ENCODE measurements at places on chromosomes 7 and 10.

GRCh38 chr7:7672545-7673239 lies 32.1 kb downstream of the UMAD1 start:
- DNase-seq, result no peak

- no peak for DNase-seq
These were observed 253.8 kb downstream of the SORCS1 start for GRCh38 chr10:106910666-106911065.

DNA sequence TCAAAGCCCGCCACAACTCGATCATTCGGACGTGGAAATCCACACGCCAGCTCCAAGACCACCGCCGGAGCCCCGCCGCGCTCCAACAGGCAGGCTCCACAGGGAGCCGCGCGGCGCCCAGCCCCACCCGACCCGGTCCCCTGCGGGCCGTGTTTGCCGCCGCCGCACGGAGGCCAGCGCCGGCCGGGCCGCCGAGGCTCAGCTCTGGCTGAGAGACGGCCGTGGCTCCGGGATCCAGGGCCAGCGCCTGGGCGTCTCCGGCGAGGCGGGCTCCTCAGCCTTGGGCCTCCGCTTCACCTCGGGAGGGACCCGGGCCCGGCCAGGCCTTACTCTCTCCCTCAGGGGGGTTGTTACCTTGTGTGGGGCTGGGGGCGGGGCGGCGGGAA lies 333 bp downstream of the SMNDC1 start:
- DNase-seq, result no peak

DNA sequence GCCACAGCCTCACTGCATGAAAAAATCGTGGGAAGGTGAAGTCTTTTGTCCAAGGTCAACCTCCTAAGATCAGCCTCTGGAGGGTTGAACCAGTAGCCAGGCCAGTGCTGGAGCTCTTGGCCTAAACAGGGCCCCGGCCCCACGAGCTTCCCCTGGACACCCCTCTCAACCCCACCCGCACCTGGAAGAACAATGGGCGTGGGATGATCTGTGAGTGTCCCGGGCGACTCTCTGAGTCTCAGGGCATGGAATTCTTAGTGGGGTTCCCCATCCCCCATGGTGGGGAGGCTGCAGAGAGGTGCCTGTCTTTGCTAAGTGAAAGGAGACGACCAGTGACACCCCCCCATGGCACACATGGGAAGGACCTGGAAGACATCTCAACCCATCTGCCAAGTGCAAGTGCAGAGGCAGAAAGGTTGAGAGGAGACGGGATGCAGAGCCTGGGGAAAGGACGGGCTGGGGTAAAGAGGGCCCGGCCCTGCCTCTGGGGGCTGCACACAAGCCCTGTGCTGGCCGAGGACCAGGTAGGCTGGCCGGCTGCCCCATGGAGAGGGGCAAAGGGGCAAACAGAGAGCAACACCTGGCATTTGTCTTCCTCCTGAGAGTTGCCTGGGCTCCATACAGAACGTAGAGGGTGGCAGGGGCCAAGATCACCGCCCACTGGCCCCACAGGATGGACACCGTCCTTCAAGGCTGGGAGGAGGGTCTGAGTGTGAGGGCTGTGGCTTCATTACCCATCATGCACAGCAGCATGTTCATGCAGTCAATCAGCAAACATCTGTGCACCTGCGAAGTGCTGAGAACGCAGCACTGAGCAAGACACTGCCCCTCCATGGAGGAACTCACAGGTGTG lies 163.0 kb upstream of the PPP2R2D start:
- DNase-seq, result no peak

GRCh38 chr7:118590107-118590506 lies 365.6 kb downstream of the ANKRD7 start:
- no peak for DNase-seq

DNA sequence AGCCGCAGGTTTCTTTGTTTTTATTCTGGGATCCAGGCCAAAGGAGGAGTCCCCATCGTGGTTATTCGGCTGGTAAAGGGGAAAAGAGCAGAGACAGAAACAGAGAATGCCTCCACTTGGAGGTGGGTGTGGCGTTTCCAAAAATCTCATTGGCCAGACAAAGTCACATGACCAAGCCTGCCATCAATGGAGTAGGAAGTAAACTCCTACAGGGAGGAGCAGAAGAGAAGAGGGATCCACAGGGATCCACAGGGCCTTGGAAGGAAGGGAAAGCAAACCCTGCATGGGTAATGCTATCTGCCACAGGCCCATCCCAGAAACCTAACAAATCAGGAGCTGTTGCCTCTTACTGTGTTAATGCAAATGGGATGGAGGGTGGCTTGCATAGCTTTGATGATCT lies 425.7 kb upstream of the GALNT17 start:
- no peak for DNase-seq

DNA sequence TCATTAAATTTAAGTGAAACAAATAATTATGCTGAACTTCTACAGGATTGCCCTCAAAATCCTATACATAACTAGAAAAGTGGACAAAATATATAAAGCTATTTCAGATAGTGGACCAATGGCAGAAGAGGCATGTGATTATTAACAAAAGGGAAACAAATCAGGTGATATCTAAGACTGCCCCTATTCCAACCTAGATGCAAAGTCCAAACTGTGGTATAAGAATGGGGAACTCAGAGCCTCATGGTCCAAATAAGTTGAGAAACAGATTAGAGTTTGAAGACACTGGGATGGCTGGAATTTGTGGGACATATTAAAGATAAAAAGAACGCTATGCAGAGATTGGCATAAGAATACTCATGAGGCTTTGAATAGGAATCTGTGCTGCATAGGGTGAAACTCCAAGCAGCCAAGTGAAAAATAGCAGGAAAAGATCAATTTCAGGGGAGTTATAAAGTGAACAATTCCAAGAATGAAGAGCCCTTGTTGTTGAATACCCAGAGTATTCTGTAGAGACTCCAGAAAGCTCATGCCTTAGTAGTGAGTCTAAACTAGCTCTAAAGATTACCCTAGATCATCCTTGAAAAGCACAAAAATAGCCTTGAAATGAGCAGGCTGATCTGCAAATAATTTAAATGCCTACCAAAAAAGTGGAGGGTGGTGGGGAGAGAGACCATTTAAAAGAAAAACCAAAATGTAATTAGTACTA lies 152.4 kb downstream of the IMMP2L start:
- DNase-seq, result peak; percentile 4

DNA sequence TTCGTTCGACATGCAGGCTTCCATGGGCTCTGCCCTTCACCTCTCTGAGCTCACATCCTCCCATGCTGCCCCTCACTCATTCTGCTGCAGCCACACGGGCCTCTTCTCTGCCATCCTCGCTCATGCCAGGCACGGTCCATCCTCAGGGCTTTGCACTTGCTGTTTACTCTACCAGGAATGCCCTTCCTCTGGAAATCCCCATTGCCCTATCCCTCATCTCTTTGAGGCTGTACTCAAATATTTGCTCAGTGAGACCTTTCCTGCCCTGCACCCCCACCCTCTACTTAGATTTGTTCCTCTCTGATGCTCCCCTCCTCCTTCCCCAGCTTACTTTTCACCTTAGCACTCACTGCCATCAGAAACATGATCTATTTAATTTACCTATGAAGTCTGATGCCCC lies 107.0 kb upstream of the ZNF716 start:
- no peak for DNase-seq

- DNase-seq, result no peak
These were observed 39.7 kb downstream of the OAT start for GRCh38 chr10:124378881-124379471.

- DNase-seq, result no peak
These were observed 992.1 kb downstream of the NRG3 start for GRCh38 chr10:82867056-82867455.

DNA sequence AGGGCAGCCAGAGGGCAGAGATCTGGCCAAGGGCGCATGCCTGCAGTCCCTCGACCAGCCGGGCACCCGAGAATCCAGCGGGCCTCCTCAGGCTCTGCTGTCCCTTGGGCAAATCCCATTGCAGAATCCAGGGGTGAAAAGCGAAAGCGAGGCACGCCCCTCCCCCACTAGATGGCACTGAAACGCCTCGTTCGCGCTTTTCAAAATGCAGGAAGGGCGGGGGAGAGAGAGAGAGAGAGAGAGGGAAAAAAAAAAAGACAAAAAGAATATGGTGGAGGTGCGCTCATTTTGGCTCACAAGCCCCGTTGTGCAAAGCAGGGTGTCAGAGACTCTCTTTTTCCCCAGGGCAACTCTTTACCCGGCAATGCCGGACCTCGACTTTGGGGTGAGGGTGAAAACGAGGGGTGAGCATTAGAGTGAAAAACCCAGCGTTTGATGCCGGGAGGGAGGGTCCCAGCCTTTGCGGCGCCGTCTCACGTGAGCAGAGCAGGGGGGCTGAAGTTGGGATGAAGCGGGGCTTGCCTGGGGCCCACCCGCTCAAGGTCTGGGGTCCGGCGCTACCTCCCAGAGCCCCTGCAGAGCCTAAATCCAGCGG lies 2.5 kb upstream of the TMEM178B start:
- no peak for DNase-seq

- no peak for DNase-seq
These were observed 20.4 kb upstream of the HIPK2 start for GRCh38 chr7:139798221-139798620.

DNA sequence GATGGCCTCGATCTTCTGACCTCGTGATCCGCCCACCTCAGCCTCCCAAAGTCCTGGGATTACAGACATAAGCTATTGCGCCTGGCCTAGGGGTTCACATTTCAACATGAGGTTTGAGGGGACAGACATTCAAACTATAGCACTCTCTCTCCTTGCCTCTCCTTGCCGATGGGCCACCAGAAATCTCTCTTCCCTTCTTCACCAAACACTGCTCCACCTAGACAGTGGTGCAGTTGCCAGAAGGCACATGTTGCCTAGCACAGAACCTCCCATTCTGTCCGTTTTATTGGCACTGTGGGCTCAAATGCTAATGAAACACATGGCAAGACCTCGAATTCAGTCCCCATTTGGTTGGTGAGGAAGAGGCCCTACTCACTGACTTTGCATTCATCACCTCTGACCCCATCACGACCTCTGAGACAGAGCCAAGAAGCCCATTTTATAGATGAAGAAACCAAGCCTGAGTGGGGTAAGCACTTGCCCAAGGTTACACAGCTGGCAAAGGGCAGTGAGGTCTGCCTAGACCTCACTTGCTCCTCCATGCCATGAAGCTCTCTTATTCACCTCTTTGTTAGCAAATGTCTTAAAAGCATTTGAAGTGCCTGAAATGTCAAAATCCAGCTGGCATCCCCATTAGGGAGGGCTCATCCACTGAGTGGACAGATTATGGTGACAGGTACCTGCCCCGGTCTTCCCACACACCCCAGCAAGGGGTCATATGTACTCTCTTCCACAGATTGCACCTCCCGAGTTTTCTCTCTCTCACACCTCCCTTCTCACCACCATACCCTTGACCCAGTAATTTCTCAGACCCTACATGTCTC lies 34.0 kb downstream of the GPRIN2 start:
- DNase-seq, result no peak

DNA sequence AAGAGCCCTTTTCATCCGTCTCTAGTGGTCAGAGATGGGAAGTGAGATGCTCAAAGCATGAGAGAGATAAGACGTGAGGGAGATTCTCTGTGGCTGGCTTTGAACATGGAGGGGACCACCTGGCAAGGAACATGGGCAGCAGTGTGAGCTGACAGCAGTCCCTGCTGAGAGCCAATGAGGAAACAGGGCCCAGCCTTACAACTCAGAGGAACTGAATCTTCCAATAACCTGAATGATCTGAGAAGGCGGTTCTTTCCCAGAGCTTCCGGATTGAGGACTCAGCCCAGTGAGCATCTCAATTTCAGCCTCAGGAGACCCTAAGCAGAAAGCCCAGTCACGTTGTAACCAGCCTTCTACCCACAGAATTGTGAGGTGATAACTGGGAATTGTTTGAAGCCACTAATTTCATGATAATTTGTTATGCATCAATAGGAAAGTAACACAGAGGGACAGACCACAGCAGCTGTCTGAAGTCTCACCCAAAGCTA lies 33.9 kb upstream of the IKZF1 start:
- DNase-seq, result no peak

DNA sequence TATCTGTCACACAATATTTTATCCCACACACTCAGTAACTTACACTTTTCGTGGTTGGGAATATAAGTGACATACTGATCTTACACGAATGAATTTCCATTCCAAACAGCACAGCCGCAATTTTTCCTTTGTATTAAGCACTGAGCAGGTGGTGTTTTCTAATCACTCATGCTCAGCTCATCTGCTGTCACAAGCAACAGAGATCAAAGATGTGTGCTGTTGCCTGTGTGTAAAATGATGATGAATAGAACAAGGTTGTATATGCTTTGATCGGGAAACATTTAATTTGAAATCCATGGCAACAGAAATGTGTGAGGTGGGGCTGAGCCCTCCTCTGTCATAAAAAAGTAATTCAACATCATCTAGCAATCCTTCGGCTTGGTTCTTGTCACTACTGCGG lies 927.7 kb upstream of the MBL2 start:
- DNase-seq, result no peak

DNA sequence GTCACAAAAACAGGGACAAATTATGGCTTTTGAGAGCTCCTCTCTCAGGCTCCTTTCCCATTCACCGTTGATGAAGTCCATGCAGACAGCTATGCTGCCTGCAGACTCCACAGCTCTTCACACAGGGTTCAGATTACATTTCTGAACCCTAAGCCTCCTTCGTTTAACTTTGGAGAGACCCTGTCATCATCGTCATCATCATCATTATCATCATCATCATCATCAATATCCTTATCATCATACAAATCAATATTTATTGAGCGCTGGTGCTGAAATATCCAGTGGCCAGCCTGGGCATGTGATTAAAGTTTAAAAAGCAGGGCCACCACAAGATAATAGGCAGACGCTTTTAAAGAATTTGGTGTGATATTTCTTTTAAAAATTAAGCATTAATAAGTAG lies 66.6 kb downstream of the FRMPD2 start:
- DNase-seq, result no peak

- peak; percentile 59 for DNase-seq
These were observed 129.8 kb downstream of the CUBN start for GRCh38 chr10:16999665-17000451.

DNA sequence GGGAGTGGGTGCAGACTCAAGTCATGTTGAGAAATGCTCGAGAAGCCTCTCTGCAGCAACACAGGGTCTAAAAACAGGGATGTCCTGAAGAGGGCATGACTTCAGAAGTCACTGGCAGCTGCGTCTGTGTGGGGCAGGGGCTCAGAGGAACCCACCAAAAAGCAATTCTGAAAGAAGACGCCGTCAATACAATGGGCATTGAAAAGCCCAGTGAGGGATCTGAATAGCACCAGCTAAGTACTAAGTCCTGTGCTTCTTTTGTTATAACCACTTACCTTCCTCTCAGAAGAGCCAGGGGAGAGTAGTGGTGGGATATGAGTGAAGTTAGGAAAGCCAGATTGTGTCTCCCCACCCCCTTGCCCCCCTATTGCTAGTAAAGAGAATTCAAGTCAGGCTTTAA lies 137.2 kb downstream of the INHBA start:
- DNase-seq, result no peak

- DNase-seq, result no peak
These were observed 675.4 kb upstream of the AUTS2 start for GRCh38 chr7:68922850-68923249.

GRCh38 chr10:102645388-102645740 lies 1.1 kb downstream of the TRIM8 start:
- no peak for DNase-seq

- no peak for DNase-seq
These were observed 195.5 kb upstream of the ZNF32 start for GRCh38 chr10:43844221-43844620.
